Fibroblast of lung (primary cell): ENCODE measurements at places on chromosomes 6 and 20.
A peak's percentile ranks its signal among the peaks of the same experiment; 100 is the strongest.

GRCh38 chr6:143200167-143200770 is 139.6 kb downstream of the AIG1 start:
- DNase-seq, result no peak

GRCh38 chr20:40959325-40960092 is 69.1 kb upstream of the TOP1 start:
- DNase-seq, result no peak

DNA sequence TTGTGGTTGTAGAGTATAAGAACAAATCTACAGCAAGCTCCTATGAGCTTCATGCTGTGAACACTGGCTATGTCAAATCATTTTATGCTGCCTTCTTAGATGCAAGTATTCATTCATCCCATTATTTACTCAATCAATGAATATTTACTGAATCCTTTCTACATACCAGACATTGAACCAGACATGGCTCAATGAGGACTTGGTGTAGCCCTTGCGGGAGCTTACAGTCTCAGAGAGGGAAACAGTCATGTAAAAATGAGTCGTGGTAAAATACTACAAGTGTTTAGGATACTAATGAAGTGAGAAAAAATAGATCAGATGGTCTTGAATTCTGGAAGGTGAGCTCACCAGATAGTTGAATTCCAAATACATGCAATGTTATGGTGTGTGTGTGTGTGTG is 44.8 kb upstream of the ENPP1 start:
- no peak for DNase-seq

DNA sequence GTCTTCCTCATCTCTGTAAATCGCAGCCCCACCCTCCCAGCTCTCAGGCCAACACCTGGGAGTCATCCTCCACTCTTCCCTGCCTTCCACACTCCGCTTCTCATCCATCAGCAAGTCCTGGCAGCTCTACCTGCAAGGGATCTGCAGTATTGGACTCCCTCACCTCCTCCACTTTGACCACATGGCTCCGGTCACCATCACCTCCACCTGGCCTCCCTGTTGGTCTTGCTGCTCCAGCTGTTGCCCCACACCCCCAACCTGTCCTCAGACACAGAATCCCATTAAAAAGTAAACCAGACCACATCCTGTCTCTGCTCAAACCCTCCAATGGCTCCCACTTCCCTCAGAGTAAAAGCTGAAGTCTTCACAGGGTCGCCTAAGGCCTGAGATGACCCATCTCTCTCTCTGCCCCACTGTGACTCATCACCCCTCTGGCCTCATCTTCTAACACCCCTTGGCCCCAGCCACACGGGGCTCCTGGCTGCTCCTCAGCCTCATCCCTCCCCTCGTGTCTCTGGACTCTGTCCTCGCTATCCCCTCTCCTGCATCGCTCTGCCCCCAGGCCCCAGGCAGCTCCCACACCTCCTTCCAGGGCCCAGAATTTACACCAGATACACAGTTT is 185.1 kb upstream of the SULF2 start:
- peak; percentile 19 for DNase-seq

DNA sequence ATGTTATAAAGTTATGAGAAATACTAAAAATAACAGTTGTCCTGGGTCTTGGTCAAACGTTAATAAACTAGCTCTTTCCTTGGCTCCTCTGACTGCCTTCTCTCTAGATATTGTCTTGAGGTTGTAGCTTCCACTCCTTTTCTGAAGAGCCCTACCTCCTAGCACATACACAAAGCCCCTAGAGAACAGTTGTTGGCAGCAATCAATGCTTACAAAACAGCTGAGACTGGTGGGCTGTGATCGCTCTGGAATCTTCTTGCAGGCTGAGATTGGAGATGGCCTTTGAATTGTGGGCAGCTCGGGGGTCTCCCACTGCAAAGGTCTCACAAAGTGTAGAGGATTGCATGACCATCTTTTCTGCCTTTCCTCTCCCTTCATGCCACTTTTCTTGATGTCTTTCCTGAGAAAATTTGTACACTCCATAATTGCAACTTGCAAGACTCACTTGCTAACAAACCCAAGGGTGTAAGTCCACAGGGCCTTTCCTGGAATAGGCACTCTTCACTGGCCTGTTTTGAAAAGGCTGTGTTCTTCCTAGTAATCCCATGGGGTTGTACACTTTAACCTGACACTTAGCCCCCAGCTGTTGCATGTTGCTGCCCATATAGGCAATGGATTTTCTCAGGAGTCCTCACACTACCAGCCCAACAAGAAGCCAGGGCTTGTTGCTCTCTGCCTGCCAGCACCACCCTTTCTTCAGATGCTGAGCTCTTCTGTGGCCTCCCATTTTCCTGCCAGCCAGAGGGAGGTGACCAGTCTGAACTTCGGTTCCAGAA is 99.9 kb downstream of the TCP11 start:
- DNase-seq, result no peak

DNA sequence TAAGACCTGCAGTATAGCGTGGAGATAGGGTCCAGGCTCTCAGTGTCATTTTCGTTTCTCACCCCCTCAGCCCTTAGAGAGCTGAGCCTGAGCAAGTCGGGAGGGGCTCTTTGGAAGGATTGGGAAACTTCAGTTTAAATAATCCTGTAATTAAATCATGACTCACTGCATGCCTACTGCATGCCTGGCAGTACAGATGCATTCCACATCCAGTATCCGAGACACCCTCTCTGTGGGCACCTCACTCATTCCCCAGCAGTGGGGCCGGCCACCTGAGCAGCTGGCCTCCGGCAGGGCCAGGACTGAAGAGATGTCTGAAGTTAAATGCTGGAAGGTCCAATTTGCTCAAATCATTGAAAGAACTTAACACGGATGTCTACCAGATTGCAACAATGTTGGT is 316.6 kb downstream of the THBS2 start:
- no peak for DNase-seq

DNA sequence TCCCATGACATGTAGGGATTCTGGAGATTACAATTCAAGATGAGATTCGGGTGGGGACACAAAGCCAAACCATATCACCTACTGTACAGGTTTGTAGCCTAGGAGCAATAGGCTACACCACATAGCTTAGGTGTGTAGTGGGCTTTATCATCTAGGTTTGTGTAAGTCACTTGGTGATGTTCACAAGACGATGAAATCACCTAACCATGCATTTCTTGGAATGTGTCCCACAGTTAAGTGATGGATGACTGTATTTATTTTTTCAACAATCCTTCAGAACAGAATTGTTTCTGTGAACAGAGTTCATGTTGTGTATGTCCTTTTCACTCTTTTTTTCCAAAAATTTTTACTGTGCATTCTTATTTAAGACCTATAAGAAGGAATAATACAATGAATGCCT is 76.1 kb downstream of the DTD1 start:
- DNase-seq, result peak; percentile 52

DNA sequence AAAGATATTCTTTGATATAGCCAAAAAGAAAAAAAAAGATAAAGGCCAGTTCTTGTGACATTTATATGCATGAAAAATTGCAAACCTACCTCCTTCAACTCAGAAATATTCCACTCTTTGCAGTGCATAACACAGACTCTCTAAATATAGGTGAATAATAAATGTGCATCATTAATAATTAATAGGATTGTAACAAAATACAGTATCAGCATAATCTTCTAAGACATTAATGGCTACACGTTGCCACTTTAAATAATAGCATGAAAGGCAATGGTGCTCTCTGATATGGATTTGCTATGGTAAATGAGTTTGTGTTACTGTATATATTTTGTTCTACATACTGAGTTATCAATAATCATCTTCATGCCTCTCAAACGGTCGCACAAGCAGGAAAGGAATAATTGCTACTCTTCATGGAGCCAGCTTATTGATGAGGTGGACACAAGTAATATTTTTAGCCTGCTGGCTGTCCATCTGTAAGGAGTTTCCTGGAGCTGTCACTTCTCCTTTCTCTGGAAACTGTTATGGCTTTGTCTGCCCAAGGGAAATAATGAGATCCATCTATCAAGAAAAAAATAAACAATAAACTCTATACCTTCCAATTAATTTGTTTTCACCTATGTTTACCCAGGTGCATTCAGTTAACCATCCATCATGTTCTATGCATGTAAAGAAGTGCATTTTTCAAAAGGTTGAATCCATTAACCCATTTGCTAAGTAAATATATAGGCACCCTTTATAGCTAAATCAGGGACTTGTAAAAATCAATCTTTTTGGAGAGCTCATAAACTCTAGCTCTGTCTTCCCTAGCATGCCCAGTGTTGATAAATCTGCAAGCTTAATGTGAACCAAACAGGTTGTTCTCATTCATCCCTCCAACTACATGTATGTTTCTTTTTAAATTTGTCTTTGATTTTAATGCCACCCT is 253.0 kb downstream of the NKAIN2 start:
- no peak for DNase-seq

- no peak for DNase-seq
Observed at GRCh38 chr20:30949761-30950160, 307.7 kb upstream of the DEFB115 start.

DNA sequence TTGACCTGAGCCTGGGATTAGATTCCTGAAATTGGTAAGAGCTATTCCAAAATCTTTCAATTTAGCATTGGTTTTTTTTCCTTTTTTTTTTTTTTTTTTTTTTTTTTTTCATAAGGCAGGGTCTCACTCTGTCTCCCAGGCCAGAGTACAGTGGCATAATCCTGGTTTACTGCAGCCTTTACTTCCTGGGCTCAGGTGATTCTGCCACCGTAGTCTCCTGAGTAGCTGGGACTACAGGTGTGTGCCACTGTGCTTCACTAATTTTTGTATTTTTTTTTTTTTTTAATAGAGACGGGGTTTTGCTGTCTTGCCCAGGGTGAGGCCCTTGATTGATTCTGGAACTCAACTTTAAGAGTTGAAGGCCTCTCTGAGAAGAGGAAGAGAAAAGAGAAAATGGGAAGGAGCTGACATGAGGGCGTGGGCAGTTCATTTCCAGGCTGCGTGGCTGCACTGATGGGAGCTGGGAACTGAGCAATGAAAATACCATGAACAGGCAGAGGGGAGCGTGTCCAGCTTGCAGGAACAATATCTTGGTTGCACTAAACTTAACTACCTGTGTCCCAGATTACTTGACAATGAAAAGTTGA is 24.6 kb downstream of the KDM1B start:
- DNase-seq, result no peak

DNA sequence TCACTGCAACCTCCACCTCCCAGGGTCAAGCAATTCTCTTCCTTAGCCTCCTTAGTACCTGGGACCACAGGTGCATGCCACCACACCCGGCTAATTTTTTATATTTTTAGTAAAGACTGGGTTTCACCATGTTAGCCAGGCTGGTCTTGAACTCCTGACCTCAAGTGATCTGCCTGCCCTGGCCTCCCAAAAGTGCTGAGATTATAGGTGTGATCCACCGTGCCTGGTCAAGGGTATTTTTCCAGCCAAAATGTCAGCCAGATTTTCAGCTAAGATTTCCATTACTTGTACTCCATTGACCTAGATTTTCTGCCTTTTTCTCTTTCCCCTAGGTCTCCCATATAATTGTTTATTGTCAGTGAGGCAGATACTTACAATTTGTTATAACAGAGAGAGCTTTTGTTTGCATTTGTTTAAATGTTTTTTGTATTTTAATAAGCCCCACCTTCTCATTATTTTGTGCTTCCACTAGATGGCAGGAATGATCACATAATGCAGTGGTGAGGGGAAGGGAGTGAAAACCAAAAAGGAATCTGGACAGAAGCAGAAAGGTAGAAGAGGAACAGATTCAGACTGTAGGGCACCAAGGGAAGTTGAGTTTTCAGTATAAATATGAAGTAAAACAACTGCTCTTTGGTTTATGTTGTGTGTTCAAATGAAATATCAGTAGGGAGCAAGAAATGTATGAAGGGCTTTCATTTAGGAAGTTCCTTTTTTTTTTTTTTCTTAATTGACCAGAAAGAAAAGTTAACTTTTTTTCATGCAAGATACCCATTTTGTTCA is 29.7 kb downstream of the RPF2 start:
- DNase-seq, result peak; percentile 33

- no peak for DNase-seq
Observed at GRCh38 chr6:73329201-73329600, 24.9 kb downstream of the DPPA5 start.

DNA sequence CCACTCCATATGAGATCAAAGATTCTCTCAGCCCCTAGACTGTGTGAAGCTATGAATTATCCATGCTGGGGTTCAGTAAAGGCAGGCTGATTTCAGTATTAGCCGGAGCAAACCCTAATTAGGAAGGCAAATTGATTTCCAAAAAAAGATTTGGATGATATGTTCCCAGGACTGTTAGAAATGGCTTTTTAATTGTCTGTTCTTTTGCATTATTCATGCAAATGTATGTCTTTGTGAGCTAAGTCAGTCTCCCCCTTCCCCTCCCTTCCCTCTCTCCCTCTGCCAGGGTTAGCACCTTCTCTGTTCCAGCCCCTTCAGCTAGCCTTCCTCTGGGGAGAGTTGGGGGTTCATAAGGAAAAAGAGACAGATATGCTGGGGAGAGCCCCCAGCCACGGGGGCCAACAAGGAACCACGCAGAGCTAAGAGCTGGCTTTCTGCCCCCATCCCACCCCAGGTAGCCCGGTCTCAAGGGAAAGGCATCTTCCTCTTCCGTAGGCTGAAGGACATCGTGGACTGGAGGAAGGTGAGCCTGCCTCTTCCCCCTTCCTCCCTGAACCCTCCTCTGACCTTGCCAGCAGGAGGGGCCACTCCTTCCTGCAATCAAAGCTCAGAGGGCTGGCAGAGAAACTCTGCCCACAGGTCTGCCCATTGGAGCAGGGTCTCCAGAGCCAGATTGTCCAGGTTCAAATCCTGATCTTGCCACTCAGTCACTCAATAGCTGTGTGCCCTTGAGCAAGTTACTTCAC is 32.3 kb downstream of the PDRG1 start:
- no peak for DNase-seq

GRCh38 chr6:157099912-157100593 is 223.3 kb downstream of the TMEM242 start:
- peak; percentile 27 for DNase-seq

DNA sequence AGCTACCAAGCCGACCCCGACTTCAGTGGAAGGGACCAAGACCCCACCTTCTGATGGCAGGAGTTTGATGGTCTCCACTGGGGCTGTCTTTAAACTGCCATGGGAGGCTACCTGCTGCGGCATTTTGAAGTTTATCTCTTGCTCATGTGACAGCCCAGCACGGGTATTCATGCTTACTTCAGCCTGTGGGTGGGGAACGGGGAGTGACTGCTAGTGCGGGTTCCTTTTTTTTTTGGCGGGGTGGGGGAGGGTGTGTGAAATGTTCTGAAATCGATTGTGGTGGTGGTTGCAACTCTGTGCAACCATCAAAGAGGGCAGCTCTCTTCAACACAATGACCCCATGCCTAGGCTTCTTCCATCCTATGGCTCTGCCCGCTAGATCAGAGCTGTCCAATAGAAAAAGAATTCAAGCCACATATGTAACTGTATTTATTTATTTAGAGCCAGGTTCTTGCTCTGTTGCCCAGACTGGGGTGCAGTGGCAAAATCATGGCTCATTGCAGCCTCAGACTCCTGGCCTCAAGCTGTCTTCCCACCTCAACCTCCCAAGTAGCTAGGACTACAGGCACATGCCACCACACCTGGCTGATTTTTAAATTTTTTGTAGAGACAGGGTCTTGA is 53.7 kb downstream of the PPP1R16B start:
- no peak for DNase-seq

GRCh38 chr20:32527447-32528055 is 57.6 kb downstream of the NOL4L start:
- DNase-seq, result no peak
